NCI-H524 treated with DMSO at 0.1 percent for 48 hours (cell line): ENCODE measurements at places on chromosomes 1 and 21.

GRCh38 chr21:18248171-18248570, 3.5 kb downstream of the CHODL start:
- DNase-seq, result no peak

GRCh38 chr1:243799908-243800307, 50.1 kb downstream of the AKT3 start:
- DNase-seq, result no peak

- DNase-seq, result no peak
Measured at GRCh38 chr1:214014730-214015129, 27.0 kb downstream of the PROX1 start.

- DNase-seq, result no peak
Measured at GRCh38 chr1:109776911-109777310, 13.2 kb upstream of the EPS8L3 start.

DNA sequence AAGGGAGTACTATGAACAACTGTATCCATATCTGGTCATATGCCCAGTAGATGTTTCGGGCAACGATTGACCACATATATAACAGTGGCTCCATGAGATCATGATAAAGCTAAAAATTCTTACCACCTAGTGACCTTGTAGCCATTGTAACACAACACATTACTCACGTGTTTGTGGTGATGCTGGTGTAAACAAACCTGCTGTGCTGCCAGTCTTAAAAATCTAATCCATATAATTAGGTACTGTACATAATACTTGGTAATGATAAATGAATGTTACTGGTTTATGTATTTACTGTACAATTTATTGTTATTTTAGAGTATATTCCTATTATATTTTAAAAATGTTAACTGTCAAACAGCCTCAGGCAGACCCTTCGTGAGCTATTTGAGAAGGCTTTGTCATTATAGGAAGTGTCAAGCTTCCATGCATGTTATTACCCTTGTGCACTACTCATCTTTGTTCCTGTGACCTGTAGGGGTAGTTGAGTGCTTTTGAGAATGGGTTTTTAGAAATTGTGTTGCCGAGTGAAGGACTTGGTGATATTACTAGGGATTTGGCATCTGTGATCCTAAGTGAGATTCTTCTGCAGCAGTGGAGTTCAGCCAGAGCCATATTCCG, 23.6 kb downstream of the DIP2A start:
- DNase-seq, result no peak

- DNase-seq, result no peak
Measured at GRCh38 chr1:42848823-42849537, 2.6 kb downstream of the ZNF691 start.

GRCh38 chr1:180267761-180268555, 37.9 kb downstream of the LHX4 start:
- DNase-seq, result no peak

DNA sequence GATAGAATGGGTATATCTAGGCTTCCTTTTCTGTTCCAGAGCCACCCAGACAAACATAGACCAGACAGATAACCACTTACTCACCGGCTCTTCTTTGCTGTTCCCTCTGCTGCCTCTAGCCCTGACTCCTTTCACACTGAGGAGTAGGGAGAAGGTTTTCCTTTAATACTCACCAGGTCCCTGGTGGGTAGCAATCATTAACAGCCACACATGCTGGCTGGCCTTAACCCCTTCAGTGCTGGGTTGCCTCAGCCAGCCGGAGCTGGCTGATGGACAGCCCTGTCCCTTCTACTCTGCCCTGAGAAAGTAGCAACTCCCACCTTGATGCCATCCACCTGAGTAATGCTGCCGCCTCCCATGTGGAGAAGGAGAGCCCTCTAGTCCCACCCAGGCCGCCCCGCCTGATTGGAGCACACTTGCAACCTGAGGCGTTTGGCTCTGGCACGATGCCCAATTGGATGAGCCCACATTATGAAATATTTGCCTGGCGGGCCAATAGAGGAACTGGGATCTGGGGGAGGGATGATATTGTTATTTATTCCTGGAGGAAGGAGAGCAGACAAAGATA, 71.6 kb downstream of the PLEKHA6 start:
- DNase-seq, result no peak

DNA sequence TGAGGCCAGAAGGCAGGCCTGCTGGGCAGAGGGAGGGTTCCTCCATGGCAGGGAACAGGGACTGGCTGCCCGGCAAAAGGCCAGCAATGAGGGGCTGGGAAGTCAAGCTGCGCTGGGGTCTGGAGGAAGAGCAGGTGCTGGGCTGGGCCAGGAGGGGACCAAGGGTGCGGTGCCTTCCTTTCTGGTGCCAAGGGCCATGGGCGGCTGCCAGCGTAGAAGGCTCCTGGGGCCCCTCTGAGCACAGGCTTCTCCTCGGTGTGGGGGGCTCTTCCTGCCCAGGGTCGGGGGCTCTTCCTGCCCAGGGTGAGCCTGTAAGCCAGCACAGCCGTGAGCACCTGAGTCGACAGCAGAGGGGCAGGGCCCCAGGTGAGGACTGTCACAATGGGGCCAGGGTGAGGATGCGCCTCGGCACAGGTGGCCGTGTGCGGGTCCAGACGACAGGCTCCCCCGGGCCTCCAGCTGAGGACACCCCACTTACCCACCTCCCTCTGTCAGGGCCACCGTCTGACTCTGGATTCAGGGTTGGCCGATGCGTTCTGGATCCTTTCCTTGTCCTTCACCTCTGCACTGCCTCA, 10.7 kb upstream of the DNMT3L start:
- no peak for DNase-seq
